ENCODE measurements at places on chromosomes 16 and 17.
A peak's percentile ranks its signal among the peaks of the same experiment; 100 is the strongest.

GRCh38 chr17:44383363-44383762 lies 6.1 kb downstream of the ITGA2B start:
- DNase-seq, result no peak

- no peak for DNase-seq
Observed at GRCh38 chr17:74432424-74432690, 469 bp downstream of the GPRC5C start.

DNA sequence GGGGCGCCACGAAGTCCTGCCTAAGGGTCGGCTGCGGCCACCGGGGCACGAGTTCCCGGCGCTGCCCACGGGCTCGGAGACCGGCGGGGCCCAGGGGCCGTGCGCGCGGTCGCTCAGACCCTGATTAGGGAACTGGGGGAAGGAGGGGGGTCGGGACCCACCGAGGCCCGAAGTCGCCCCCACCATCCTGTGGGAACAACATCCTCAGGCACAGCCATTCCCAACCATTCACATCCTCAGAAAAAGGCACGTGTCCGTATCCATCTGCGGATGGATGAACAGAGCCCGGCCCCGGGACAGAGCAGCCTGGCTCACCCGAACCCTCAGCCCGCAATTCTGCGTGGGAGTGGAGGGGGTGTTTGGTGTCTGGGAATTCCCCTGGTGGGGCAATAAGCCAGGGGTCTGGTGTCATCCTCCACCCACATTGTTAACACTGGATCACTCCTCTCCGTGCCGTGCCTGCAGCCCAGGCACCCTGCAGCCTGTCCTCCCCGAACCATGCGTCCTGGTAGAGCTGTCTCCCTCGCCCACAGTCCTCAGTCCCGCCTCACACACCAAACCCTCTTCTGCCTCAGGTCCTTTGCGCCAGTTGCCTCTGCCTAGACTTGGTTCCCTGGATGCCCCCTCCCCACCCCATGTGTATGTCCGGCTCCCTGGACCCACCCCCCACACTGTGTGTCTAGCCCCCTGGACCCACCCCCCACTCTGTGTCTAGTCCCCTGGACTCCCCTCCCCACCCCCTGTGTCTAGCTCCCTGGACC lies 789 bp upstream of the CCDC57 start:
- peak; percentile 92 for DNase-seq

- no peak for DNase-seq
Observed at GRCh38 chr16:13863075-13863765, 56.7 kb upstream of the ERCC4 start.

DNA sequence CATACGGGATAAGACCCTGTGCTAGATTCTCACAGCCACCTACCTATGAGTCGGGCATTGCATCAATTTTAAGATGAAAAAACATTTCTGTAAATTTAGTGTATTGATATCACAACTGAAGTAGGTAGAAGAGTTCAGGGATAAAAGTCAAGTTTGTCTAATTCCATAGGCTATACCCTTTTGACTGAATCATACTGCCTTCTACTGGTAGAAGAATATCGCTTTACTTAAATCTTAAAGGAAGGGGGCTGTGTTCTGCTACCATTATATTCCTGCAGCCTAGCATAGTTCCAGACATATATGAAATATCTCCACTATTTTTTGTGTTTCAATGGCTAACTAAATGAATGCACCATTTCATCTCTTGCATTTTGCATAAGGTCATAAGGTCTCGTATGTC lies 1128.6 kb downstream of the CDH8 start:
- no peak for DNase-seq

Data from MG63 (cell line).